ENCODE measurements at places on chromosomes 7 and 10. TPM values are rescaled to one million over a fixed set of nuclear protein-coding genes. Genes with fewer than 3 reads are reported as not detected.

Gene TMEM236
- total RNA-seq: 0.04 TPM

GRCh38 chr7:27964820-27965219, 215.8 kb downstream of the JAZF1 start:
- H3K27ac ChIP-seq: no peak overlapping the region
- H3K36me3 ChIP-seq: peaks cover 2% of the 10 kb centered on the region
- H3K4me1 ChIP-seq: peaks cover 12% of the 10 kb centered on the region
- no peak for DNase-seq
- H3K27me3 ChIP-seq: peaks cover 4% of the 10 kb centered on the region

DNA sequence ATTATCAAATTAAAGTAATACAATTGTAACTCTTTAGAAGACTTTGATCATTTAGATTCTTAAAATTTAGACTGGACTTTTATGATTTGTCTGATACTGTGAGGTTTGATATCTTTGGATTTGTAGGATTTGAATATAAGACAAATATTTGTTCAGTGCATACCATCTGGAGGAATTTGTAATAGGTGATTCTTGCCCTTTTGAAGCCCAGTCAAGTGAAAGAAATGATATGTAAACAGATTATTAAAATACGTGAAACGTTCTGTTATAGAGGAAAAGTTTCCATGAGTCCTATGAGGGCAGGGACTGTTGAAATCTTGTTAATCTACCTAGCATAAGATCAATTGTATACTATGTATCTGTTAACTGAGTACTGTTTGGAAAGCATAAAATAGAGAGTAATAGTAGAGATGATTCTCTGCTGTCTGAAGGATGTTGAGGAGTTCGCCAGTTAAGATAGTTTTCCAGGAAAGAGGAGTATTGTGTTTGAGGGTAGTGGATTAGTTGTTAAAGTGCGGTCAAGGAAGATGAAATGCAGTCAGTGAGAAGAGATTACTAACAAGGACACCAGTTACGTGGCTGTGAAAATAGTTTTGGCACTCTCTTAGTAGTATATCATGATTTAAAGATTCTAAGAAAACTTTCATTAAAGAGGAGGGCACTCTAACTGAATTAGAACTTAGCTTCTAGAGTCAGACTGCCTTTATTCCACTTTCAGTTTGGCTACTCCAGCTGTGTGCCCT, 14.4 kb downstream of the PDCD4 start:
- DNase-seq: no peak
- no peak overlapping the region for H3K4me3 ChIP-seq
- no peaks in the 10 kb centered on the region for H3K27me3 ChIP-seq
- peaks cover 34% of the 10 kb centered on the region for H3K4me1 ChIP-seq
- H3K36me3 ChIP-seq: peaks cover 56% of the 10 kb centered on the region

GRCh38 chr7:40047661-40048060, 86.8 kb downstream of the MPLKIP start:
- peaks cover 3% of the 10 kb centered on the region for H3K36me3 ChIP-seq
- DNase-seq: no peak
- H3K4me3 ChIP-seq: no peak overlapping the region
- H3K4me1 ChIP-seq: peaks cover 6% of the 10 kb centered on the region
- no peaks in the 10 kb centered on the region for H3K27me3 ChIP-seq
- H3K27ac ChIP-seq: no peak overlapping the region

Gene SH2B2
- 0.12 TPM for total RNA-seq

GRCh38 chr10:99908512-99908911, 101.2 kb downstream of the DNMBP start:
- no peak overlapping the region for H3K27ac ChIP-seq
- peaks cover 5% of the 10 kb centered on the region for H3K4me1 ChIP-seq
- no peaks in the 10 kb centered on the region for H3K36me3 ChIP-seq
- DNase-seq: no peak

- peaks cover 15% of the 10 kb centered on the region for H3K4me1 ChIP-seq
- no peak overlapping the region for H3K4me3 ChIP-seq
- no peak for DNase-seq
- H3K27ac ChIP-seq: no peak overlapping the region
- H3K27me3 ChIP-seq: peaks cover 4% of the 10 kb centered on the region
These were observed 5.0 kb upstream of the AHR start for GRCh38 chr7:17293481-17293880.

DNA sequence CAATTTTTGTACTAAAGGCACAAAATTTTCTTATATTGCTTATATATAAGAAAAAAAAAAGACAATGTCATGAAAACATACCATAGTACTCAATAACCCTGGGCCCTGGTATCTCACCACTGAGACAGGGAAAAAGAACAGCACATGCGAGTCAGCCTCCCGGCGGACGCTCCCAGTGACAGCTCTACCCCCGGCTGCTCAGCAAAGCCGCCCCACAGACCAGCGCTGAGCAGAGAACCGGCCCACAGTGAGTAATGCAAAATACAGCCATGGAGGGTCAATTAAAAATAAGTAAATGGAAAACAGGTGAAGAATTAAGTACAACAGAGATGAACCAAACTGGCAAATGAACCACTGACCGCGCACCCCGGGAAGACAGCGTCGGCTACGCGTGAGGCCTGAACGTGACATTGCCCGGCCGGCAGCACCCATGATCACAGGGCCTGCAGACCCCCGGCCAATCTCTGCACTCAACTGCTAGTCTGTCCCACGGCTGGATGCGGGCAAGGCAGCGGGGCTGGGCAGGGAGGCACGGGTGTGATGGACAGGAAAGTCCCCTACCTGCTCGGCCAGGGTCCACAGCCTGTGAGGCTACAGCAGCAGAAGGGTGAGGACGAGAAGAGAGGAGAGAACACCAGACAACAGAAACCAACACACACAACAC, 175.9 kb downstream of the ZMYND11 start:
- no peaks in the 10 kb centered on the region for H3K27me3 ChIP-seq
- no peak overlapping the region for H3K4me3 ChIP-seq

Gene DENND10
- total RNA-seq: 45.4 TPM

DNA sequence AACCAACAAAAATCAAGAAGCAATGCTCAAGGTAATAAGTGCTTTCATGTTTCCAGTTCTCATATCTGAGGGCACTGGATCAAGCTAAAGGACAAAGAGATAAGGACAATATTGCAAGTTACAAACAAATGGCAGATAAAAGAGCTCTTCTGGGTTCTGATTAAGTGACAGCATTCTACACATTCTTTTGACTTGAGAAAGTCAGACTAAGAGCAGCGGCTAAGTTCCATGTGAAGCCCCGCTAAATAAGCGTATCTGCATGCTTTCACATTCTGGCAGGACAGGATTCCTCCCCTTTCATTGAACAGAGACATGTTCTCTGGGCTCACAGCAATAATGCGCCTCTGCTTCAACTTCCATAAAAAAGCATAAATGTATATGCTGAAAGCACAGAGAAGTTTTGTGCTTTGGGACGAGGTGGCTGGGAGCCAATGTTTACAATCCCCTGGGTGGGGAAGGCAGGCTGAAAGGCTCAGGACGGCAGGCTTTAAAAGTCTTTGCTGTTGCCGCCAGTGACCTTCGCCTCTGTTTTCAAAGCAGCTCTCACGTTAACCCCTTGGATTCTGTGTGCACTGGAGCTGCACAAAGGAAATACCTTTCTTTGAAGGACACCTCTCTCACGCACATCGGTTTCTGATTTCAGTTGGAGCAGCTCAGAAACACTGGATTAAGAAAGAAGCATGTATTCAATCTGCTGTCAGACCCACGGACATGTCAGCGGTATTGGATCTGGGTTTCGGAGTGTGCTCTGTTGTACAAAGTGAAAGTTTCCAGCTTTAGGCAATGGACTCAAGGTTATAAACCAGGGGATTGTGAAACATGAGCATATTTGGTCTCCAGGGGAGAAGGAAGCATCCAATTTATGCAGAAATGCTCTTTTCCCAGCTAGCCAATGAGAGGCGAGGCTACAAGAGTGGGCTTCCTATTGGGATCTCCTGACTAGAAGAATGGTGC, 105.4 kb upstream of the FAM133B start:
- peak overlapping the region; percentile 42 for H3K4me3 ChIP-seq
- H3K36me3 ChIP-seq: peaks cover 33% of the 10 kb centered on the region
- peaks cover 48% of the 10 kb centered on the region for H3K4me1 ChIP-seq
- peak overlapping the region; percentile 71 for H3K27ac ChIP-seq

- H3K27me3 ChIP-seq: no peaks in the 10 kb centered on the region
- no peak overlapping the region for H3K27ac ChIP-seq
- H3K4me1 ChIP-seq: no peaks in the 10 kb centered on the region
- DNase-seq: no peak
- no peaks in the 10 kb centered on the region for H3K36me3 ChIP-seq
These were observed 528.1 kb downstream of the KCNMA1 start for GRCh38 chr10:77109351-77109994.

- H3K4me1 ChIP-seq: no peaks in the 10 kb centered on the region
- DNase-seq: no peak
- H3K36me3 ChIP-seq: no peaks in the 10 kb centered on the region
- H3K27me3 ChIP-seq: no peaks in the 10 kb centered on the region
These were observed 64.6 kb upstream of the CALN1 start for GRCh38 chr7:72476608-72477305.

- no peak overlapping the region for H3K4me3 ChIP-seq
- peaks cover 5% of the 10 kb centered on the region for H3K36me3 ChIP-seq
- H3K27ac ChIP-seq: no peak overlapping the region
- no peaks in the 10 kb centered on the region for H3K27me3 ChIP-seq
These were observed 149.6 kb downstream of the ADK start for GRCh38 chr10:74300666-74301065.

DNA sequence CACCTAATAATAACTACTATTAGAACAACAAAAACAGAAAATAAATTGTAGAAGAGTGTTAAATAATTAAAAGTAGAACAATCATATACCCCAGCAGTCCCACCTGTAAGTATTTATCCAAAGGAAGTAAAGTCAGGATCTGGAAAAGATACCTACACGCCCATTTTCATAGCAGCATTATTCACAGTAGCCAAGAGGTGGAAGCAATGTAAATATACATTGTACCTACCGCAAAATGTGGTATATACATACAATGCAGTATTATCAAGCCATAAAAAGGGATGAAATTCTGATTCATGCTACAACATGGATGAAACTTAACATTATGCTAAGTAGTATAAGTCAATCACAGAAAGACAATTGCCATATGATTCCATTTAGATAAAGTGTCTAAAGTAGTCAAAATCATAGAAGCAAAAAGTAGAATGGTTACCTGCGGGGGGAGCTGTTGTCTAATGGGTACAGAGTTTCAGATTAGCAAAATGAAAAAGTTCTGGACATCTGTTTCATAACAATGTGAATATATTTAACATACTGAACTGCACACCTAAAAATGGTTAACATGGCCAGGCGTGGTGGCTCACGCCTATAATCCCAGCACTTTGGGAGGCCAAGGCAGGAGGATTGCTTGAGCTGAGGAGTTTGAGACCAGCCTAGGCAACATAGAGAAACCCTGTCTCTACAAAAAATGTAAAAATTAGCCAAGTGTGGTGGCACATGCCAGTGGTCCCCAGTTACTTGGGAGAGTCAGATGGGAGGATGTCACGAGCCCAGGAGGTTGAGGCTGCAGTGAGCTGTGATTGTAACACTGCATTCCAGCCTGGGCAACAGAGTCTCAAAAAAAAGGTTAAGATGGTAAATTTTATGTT, 6.0 kb upstream of the TMED4 start:
- peaks cover 11% of the 10 kb centered on the region for H3K4me1 ChIP-seq
- peak overlapping the region; percentile 11 for H3K27ac ChIP-seq
- DNase-seq: peak; percentile 78
- no peak overlapping the region for H3K4me3 ChIP-seq
- H3K36me3 ChIP-seq: no peaks in the 10 kb centered on the region

- H3K36me3 ChIP-seq: no peaks in the 10 kb centered on the region
- no peak for DNase-seq
- no peaks in the 10 kb centered on the region for H3K27me3 ChIP-seq
- H3K4me3 ChIP-seq: no peak overlapping the region
- no peak overlapping the region for H3K27ac ChIP-seq
These were observed 131.8 kb downstream of the SEMA3E start for GRCh38 chr7:83517035-83517700.

Gene ANKRD61
- total RNA-seq: not detected

GRCh38 chr10:17787087-17787961, 21.8 kb upstream of the MRC1 start:
- H3K4me1 ChIP-seq: no peaks in the 10 kb centered on the region
- H3K27ac ChIP-seq: no peak overlapping the region
- H3K4me3 ChIP-seq: no peak overlapping the region
- no peak for DNase-seq
- no peaks in the 10 kb centered on the region for H3K27me3 ChIP-seq
- H3K36me3 ChIP-seq: no peaks in the 10 kb centered on the region

- peak; percentile 70 for DNase-seq
- H3K36me3 ChIP-seq: no peaks in the 10 kb centered on the region
- peaks cover 8% of the 10 kb centered on the region for H3K27me3 ChIP-seq
- H3K4me3 ChIP-seq: no peak overlapping the region
These were observed 95.6 kb downstream of the USP6NL start for GRCh38 chr10:11515596-11516430.

DNA sequence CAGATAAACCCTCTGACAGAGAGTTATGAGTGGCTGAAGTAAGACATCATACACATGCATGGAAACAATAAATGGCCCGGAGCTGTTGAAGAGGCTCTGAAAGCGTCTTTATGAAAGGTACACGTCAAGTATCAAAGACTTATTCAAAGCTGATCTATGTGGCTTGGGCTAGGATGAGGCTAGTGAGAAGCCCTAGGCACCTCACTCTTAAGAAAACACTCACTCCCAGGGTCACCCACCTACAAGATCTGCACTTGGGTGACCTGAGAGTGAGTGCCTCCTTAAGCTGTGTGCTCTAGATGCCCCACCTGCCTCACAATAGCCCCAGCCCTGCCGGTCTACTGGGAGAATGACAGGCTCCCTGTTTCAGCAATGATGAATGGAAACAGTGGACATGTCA, 1.1 kb upstream of the GIMAP1 start:
- H3K4me3 ChIP-seq: peak overlapping the region; percentile 96
- peaks cover 49% of the 10 kb centered on the region for H3K4me1 ChIP-seq
- no peaks in the 10 kb centered on the region for H3K27me3 ChIP-seq
- peaks cover 63% of the 10 kb centered on the region for H3K36me3 ChIP-seq
- DNase-seq: no peak
- H3K27ac ChIP-seq: peak overlapping the region; percentile 83

Gene HYAL4
- total RNA-seq: 0.10 TPM

DNA sequence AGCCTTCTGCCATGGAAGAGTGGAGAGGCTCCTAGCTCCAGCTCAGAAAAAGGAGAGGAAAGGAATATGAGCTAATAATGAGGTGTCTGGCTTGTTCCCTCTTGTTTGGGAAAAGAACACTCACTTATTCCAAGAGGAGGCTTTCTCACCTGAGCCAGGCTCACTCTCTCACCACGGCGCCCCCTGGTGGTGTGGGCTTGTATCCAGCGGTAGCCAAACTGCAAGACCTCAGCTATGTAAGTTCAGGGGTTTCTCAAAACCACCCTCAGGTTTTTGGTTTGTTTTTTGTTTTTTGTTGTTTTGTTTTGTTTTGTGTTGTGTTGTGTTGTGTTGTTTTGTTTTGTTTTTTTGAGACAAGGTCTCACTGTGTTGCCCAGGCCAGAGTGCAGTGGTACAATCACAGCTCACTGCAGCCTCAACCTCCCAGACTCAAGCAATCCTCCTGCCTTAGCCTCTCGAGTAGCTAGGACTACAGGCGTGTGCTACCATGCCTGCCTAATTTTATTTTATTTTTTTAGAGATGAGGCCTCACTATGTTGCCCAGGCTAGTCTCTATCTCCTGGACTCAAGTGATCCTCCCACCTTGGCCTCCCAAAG, 124.0 kb downstream of the TMEM130 start:
- DNase-seq: peak; percentile 76
- H3K4me1 ChIP-seq: no peaks in the 10 kb centered on the region
- H3K27ac ChIP-seq: no peak overlapping the region

GRCh38 chr10:86678999-86679792, 10.9 kb downstream of the LDB3 start:
- H3K4me3 ChIP-seq: no peak overlapping the region
- no peaks in the 10 kb centered on the region for H3K36me3 ChIP-seq
- H3K27ac ChIP-seq: no peak overlapping the region
- no peaks in the 10 kb centered on the region for H3K27me3 ChIP-seq
- no peaks in the 10 kb centered on the region for H3K4me1 ChIP-seq
